CD4-positive, alpha-beta T cell treated with Interleukin-12 subunit alpha and Interleukin-12 subunit beta, for 1 hour (primary cell): ENCODE measurements at places on chromosomes 16 and 17.

GRCh38 chr16:12538667-12539091 is 265.0 kb downstream of the CPPED1 start:
- no peak for DNase-seq

- no peak for DNase-seq
These were observed 16.2 kb upstream of the BMERB1 start for GRCh38 chr16:15418206-15418605.

- DNase-seq = no peak
These were observed 4.1 kb upstream of the YPEL2 start for GRCh38 chr17:59327121-59327980.

- no peak for DNase-seq
These were observed 7.7 kb downstream of the HAPSTR1 start for GRCh38 chr16:9099131-9099625.

GRCh38 chr17:15892731-15893657 is 51.9 kb upstream of the ADORA2B start:
- DNase-seq = no peak

DNA sequence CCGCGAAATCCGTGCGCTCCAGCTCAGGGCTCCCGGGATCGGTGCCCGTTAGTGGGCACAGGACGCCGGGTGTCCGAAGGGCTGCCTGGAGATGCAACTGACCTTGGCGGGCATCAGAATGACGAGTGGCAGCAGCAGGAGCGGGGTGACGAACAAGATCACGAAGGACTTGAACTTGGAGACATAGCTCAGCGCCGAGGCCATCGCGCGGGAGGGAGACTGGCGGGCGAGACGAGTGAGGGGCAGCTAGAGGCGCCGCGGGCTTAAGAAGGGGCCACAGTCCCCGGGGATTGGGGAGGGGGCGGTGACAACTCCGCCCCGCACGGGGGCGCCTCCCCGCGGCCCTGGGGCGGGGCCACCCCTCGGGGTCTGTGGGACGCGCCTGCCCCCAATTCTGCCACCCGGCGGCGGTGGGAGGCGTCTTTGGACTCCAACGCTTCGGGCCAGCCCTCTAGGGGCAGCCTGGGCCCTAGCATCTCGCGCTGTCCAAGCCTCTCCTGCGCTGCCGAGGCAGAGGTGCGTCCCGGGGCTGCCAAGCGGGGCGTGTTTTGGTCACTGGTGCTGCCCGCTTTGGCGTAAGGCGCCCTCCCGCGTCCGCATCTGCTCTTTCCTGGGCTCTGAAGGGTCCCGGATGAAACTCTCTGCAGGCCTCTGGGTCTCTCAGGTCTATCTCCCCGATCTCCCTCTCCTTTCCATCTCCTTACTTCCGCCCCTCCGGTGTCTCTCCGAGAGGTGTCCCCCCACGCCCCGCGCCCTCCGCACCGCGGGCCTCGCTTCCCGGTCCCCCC is at the start of gene SLC13A5:
SLC13A5 (minus strand) TSS at position 240 of the 788 bp plus-strand sequence; CDS start at position 204, 36 bp downstream.
- DNase-seq = no peak

GRCh38 chr17:28846231-28846630 is 3.6 kb upstream of the FAM222B start:
- no peak for DNase-seq

DNA sequence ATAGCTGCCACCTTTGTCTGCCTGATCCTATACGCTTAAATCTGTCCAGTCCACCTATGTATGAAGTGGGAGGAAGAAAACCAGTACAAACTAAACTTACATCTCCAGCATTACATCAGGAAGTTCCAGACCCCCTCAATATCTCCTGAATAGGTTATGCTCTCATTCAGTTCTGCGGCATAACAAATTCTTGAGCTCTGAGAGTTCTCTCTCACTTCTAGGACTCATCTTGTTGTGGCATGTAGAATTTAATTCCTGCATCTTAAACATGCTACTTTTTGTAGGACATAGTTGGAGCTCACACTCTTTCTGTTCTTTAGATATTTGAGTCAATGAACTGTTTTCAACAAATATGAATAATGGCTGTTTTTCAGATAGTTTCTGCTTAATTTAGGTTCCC is 662.5 kb downstream of the CDH11 start:
- DNase-seq = no peak

GRCh38 chr16:84547546-84548061 is 43.1 kb upstream of the MEAK7 start:
- DNase-seq = no peak

DNA sequence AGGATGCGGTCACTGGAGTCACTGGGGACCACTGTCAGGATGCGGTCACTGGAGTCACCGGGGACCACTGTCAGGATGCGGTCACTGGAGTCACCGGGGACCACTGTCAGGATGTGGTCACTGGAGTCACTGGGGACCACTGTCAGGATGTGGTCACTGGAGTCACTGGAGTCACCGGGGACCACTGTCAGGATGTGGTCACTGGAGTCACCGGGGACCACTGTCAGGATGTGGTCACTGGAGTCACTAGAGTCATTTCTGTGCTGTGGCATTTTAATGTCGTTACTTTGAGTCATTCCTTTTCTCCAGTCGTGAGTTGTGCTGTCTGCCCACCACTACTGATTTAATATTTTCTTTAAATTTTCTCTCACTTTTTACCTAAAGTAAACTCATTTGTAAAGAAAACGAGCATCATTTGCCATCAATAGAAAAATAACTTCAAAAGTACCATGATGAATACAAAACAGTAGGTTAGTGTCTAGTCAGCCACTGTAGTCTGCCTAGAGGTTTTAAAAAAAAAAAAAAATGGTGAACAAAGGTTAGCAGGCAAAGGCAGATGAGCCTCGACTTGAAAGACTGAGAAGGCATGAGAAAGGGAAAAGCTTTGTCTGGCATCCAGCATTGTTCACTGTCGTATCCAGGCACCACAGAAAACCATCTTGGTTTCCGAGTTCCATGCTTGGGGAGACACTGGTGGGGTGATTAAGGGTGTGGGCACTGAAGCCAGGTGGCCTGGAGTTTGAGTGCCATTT is 346.6 kb downstream of the SNX29 start:
- peak; percentile 22 for DNase-seq

DNA sequence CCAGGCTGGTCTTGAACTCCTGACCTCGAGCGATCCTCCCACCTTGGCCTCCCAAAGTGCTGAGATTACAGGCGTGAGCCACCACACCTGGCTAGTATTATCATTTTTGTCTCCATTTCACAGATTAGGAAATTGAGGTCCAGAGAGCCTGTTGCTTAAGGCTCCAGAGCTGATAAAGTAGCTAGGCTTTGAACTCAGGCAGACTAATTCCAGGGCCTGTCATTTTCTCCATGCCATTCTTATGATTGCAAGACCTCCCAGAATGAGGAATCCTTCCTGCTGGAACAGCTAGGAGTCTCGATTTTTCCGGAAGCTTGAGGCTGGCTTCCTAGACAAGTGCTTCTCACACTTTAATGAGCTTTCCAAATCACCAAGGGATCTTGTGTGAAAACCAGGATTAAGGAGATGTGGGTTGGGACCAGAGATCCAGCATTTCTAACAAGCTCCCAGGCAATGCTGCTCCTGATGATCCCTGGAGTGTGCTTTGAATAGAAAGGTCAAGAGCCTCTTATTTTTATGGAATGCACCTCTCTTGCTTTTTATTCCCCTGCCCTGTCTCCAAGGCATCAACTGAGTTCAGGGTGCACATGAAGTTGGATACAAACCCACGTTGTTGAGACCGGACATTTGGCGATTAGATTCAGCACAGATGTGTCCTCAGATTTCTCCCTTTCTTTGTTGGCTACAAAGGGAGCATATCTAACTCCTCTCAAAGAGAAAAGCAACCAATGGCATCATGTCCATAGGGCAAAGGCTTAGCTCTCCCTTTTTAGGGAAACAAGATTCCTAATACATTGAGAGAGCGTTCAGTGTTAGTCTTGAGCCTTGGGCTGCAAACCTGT is 40.3 kb upstream of the FAM20A start:
- no peak for DNase-seq

- peak; percentile 19 for DNase-seq
These were observed 339.8 kb upstream of the PSMD7 start for GRCh38 chr16:73956587-73957494.

GRCh38 chr16:58046054-58046881 is 20.7 kb downstream of the MMP15 start:
- DNase-seq = no peak

DNA sequence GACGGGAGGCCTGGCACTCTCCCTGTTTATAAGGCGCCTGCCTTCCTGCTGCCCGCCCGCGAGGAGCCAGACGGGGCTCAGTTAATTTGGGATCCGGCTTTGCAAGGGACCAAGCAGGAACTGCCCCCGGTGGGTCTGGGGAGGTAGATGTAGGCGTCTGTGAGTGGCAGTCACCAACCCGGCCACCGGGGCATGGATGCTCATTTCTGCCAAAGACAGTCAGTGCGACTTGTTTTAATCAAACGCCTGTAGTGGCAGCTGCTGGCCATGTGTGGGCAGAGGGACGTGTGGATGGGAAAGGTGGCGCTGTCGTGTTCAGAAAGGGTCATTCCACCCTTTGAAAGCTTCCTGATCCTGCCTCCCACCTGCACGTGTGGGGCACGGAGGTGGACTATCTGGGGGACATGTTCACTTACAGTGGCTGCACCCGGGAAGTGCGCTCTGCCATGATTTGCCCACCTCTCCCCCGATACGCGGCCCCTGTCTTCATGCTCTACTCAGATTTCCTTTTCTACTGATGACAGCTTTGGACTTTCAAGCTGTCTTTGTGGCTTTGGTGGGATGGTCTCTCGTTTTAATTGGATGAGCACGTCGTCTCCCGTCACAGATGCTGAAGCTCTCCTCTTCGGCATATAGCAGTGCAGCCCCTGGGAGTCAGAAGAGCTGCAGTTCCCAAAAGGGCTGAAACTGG is 60.3 kb upstream of the CIBAR2 start:
- DNase-seq = no peak

- no peak for DNase-seq
These were observed 441 bp downstream of the CMTM4 start for GRCh38 chr16:66695935-66696668.

- DNase-seq = no peak
These were observed 46.7 kb upstream of the SLC5A10 start for GRCh38 chr17:18905226-18905625.

- DNase-seq = no peak
These were observed 2.1 kb downstream of the CCL4L2 start for GRCh38 chr17:36212966-36213365.

DNA sequence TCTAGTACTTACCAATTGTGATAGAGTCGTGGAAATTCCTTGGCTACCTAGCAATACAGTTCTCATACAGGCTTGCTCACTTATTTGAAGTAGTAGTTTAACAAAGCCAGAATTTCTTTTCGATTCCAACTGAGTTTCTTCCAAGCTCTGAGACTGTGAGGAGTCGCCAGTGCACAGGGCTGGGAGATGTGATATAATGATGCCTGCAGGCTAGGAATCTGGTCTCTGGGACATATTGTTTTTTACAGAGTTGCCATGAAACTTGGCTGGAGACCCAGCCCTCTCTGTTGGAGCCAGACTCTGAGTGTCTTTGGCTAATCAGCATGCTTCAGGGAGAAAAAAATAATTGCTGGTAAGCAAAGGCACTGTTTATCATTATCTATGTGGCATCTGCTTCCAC is 698.8 kb upstream of the GOT2 start:
- no peak for DNase-seq

DNA sequence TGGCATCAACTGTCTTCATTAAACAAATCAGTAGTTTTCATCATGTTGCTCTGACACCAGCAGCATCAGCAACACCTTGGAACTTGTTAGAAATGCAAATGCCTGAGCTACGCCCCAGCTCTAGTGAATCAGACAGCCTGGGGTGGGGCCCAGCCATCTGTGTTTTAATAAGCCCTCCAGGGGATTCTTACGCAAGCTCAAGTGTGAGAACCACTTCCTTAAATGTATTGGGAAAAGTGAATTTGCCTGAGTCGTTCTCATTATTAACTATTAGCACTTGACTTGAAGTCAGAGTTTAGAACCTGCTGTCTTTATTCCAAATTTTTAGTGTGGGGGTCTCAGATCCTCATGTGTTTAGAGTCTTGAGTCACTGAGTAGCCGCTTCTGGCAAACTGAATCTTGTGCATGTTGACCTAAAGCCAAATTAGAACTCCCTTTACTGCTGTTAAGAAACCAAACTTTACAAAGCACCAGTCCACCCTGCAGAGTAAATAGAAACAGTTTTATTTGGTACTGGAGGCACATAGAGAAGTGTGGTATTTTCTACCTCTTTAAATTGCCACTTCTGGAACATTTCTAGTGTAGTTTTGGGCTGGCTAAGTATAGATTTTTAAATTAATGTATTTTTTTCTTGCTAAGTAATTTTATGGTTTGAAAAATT is 137.4 kb upstream of the COX10 start:
- DNase-seq = peak; percentile 12

DNA sequence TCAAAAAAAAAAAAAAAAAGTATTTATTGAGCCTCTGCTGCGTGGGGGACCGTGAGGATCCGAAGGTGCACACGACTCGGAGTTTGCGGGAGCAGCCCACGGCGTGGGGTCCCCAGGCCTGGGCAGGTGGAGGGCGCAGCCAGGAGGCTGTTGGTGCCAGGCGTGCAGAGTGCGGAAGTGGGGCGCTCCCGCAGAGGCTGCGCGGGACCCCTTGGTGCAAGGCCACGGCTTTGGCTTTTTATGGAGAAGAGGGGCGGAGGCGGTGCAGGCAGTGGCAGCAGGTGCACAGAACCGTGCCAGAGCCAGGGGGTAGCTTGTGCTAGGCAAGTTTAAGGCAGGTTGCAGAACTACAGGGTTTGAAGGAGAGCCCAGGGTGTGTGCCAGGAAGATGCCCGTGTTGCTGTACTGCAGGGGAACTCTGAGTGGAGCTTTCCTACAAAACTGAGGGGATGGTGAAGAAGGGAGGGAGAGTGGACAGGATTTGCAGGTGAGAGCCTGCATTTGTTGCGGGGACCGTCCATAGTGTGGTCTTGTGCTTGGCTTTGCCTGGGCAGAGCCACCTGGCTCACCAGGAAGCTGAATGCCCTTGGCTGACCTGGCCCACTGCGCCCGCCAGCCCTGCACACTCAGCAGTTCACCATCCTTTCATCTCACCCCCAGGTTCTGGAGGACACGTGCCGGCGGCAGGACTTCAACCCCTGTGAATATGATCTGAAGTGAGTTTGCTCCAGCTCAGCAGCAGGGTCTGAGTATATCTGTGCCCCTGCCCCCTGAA is 1.3 kb downstream of the ASPSCR1 start:
- DNase-seq = no peak

DNA sequence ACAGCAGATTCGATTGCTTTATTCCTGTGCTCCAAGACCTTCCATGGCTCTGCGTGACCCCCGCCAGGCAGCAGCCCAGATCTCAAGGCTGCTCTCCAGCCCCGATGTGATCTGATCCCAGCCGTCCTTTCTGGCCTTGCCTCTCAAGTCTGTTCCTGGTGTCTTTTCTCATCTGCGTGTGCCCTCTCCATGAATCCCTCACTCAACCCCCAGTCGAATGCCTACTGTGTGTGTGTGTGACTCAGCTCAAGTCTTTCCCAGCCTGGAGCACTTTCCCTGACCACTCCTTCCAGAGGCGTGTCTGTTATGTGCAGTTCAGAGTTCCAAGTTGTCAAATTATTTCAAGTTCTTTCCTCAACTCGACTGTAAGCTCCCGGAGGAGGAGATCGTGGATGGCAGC is 64.0 kb downstream of the MRM1 start:
- no peak for DNase-seq

- no peak for DNase-seq
These were observed 2.7 kb downstream of the C16orf89 start for GRCh38 chr16:5062790-5063765.
